ENCODE measurements at places on chromosomes 1 and 21. TPM values are rescaled to one million over a fixed set of nuclear protein-coding genes. Genes with fewer than 3 reads are reported as not detected.

GRCh38 chr1:234697741-234698140 is 87.8 kb upstream of the IRF2BP2 start:
- no peak for DNase-seq

FAM151A gene
- not detected for polyA plus RNA-seq

DNA sequence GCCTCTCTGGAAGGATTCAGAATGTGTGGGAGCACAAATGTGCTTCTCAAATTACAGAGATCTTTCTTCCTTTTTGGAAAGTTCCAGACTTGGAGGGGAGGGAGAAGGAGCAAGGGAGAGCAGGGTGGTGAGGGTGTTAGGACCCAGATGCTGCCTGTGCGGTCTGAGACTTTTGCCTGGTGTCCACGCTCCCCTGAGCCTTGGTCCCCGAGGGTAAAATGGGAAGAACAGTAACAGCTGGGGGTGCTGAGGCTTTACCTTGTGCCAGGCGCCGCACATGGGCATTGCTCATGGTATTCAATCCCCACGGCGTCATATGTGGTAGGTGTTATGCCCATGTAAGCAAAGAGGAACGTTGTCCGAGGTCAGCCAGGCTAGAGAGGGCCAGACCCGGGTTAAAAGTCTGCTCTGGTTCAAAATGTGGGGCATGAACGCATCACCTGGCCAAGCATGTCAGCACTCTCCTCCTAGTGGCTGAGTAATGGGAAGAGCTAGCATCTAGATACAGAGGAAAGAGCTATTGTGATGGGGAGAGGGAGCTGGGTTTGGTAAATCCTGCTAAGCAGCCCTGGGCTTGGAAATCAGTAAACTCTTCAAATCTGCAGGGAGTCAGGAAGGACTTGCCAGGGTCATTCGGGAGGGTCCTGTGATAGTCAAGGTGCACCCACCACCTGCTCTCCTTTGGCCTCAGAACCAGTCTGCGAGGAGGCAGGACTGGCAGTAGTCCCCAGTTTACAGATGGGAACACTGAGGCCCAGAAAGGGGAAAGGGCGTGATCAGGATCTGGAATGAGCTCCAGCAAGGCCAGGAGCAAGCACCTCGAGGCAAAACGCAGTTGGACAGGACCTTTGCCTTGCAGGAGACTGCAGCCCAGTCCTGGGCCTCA is 4.5 kb upstream of the RUNX3 start:
- no peak for DNase-seq

DNA sequence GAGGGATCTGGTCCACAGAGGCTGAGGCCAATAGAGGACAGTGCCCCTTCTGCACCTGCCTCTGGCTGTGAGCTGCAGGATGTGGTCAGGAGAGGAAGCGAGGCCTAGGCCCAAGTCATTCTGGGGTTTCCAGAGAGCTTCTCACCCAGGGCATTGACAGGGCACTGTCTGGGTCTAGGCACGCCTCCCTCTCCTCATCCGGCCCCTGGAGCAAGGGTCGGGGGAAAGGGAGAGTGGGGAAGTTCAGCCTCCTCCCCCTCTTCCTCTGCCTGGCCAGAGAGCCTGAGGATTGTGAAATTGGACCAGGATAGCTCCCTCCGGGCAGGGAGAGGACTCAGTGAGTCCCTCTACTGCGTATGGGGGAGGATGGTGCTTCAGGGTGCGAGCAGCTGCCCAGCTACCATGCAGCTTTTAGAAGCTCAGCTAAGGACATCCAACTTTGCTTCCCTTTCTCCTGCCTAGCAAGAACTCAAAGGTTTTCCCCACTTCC is 6.3 kb upstream of the INAVA start:
- no peak for DNase-seq

DNA sequence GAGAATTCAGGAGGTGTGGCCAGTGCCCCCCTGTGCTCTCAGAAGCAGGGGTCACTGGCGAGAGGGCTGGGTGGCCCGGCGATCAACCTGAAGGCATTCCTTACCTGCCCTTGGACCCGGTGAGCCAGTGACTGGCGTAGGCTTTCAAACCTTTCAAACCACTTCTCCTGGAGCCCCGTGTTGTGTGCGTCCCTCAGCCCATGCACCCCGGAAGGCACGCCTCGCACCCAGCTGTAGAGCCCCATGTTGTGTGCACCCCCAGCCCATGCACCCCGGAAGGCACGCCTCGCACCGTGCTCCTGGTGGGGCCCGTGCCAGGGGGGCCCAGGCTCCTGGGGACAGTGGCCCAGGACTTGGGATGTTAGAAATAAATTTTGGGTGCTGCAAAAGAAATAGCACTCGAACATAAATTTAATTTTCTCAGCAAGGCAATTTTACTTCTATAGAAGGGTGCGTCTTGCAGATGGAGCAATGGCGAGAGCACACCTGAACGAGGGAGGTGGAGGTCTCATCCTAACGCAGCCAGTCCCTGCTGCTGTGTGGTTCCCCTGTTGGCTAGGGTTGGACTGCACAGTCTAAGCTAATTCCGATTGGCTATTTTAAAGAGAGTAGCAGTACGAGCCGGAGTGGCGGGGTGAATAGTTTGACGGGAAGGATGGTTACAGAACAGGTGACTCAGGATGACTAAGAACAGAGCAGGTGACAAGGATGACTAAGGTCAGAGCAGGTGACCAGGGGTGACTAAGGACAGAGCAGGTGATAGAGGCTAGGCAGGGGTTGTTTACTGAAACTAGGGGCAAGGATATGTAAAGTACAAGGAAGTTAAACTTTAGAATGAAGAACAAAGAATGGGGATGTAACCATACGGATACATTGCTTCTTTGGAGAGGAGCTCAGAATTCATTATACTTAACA is 47.4 kb downstream of the PRKCZ start:
- no peak for DNase-seq

DNA sequence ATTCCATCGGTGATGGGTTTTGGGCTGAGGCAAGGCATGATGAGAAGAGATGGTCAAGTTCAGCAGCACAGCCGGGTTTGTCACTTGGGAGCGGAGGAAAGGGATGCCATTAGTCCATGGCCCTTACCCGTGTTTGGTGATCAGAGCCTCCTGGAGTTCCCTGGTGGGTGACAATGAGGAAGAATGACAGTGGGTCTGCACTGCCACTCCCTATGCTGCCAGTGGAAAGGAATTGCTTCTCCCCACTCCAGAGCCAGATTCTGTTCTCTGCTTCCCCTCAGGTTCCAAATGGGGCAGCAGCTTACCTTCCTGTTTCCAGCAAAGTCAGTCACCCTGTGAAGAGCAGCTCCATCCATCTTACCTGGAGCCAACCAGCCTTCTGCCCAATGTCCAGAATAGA is 393.1 kb downstream of the PTPRU start:
- no peak for DNase-seq

- peak; percentile 82 for DNase-seq
Measured at GRCh38 chr1:87826681-87827251, 498.1 kb downstream of the LMO4 start.

- no peak for DNase-seq
Measured at GRCh38 chr1:220498188-220498587, 29.7 kb upstream of the MARK1 start.

SPAG17 gene
- polyA plus RNA-seq: 2.4 TPM

DNA sequence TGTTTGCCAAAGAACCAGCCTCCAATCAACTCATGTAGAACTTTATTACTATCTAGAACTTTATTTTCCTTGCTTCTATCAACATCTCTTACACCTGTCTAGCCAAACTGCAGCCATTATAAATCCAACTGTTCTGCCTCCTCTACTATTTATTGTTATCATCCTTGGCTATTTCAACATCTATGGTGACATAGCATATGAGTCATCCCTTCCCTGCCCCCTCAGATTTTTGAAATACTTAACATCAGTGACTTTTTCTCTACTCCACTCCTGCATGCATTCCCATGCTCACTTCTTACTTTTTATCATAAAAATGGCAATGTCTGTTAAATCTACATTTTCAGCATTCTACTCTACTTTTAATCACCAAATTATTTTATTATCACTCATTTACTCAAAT is 544.9 kb upstream of the NEGR1 start:
- DNase-seq: no peak

HFM1 gene
- 1.2 TPM for polyA plus RNA-seq

- DNase-seq: no peak
Measured at GRCh38 chr1:26038904-26039303, 7.0 kb downstream of the SLC30A2 start.

WNT3A gene
- polyA plus RNA-seq: not detected

DNA sequence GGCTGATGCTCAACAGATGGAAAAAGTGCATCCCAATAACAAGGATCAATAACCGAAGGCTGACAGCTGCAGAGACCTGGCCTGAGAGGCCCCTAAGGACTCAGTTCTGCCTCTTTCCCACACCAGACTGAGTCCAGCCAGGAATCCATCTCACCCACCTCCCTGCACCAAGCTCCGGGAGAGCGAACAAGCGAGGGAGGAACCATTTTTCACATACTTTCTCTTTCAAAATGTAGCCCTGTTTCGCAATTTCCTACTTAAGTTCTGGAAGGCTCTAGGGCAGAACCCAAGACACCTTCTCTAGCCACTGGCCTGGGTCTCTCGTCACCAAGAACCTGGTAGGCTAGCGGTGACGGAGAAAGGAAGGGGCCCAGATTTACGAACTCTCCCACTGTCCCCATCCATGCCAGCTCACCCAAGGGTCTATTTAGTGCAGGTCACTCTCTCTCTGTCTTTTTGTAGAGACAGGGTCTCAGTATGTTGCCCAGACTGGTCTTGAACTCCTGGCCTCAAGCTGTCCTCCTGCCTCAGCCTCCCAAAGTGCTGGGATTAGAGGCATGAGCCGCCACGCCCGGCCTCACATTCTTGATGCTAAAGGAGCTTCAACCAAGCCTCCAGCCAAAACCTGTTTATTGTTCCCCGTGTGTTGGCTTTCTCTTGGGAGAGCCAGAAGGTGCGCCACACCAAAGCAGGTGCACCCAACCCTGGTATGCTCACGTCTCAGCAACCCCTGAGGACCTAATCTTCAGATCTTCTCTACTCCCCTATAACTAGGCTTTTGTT is 10.9 kb upstream of the GNL2 start:
- DNase-seq: no peak

- peak; percentile 76 for DNase-seq
Measured at GRCh38 chr1:168709405-168710363, 19.3 kb downstream of the DPT start.

GRCh38 chr1:7404046-7404742 is 366.9 kb upstream of the VAMP3 start:
- no peak for DNase-seq

DNA sequence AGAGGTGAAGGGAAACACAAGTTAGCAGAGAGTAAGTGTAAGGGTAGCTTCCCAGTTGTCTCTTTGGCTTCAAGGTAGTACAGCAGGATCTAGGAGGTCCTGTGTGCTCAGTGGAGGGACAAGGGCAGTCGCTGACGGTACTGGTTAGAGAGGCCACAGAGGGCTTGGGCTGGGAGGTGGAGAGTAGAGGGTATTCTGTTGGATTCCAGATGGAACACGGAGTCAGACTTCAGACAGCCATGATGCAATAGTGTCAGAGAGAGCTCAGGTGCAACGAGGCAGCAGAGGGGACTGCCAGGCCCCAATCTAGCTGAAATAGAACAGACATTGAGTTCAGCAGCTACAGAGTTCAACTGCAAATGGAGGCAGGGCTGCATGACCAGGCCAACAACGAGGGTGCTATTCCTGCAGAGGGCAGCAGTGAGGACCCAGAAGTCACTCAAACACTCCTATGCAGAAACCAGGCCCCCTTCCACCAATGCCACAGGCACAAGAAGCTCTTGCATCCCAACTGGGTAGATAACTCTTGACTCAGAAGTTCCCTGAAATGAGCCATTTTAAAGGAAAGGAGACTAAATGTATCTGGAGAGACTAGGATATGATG is 325.0 kb upstream of the ESRRG start:
- DNase-seq: no peak

- no peak for DNase-seq
Measured at GRCh38 chr1:118861216-118861615, 126.9 kb downstream of the TBX15 start.

GRCh38 chr1:109201123-109201703 is 12.5 kb upstream of the SARS1 start:
- no peak for DNase-seq

- DNase-seq: peak; percentile 93
Measured at GRCh38 chr1:26321315-26322041, 3.7 kb downstream of the CD52 start.

- peak; percentile 87 for DNase-seq
Measured at GRCh38 chr1:43454270-43455011, 710 bp upstream of the HYI start.

GRCh38 chr1:178935610-178936009 is 64.7 kb upstream of the ANGPTL1 start:
- no peak for DNase-seq

GRCh38 chr1:151994956-151995355 is 1.3 kb upstream of the S100A10 start:
- no peak for DNase-seq

GJA8 gene
- polyA plus RNA-seq: not detected

DNA sequence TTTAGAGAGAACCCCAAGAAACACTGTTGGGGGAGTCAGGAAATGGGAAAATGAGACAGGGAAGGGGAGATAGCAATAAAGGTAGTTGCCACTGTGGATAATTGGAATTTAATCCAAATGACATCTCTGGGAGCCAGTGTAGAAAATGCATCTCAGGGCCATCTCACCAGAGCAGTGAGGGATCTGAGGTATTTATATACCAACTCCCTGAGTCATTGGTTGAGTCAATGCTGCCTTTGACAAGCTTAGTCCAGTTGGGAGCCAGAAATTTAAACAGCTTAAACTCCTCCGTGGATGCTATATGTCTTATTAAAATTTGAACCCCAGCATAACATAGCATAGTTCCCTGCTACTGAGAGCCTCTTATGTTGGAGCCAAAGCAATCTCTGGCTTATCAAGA is 140.3 kb downstream of the SLC30A10 start:
- DNase-seq: no peak

GRCh38 chr1:4836574-4836973 is 182.2 kb downstream of the AJAP1 start:
- no peak for DNase-seq

GRCh38 chr1:109930252-109930993 is 19.8 kb downstream of the CSF1 start:
- DNase-seq: no peak

GRCh38 chr1:227934476-227935313 is 13.0 kb downstream of the WNT9A start:
- DNase-seq: peak; percentile 37

- DNase-seq: no peak
Measured at GRCh38 chr21:22900490-22900889, 1902.3 kb downstream of the NCAM2 start.

DNA sequence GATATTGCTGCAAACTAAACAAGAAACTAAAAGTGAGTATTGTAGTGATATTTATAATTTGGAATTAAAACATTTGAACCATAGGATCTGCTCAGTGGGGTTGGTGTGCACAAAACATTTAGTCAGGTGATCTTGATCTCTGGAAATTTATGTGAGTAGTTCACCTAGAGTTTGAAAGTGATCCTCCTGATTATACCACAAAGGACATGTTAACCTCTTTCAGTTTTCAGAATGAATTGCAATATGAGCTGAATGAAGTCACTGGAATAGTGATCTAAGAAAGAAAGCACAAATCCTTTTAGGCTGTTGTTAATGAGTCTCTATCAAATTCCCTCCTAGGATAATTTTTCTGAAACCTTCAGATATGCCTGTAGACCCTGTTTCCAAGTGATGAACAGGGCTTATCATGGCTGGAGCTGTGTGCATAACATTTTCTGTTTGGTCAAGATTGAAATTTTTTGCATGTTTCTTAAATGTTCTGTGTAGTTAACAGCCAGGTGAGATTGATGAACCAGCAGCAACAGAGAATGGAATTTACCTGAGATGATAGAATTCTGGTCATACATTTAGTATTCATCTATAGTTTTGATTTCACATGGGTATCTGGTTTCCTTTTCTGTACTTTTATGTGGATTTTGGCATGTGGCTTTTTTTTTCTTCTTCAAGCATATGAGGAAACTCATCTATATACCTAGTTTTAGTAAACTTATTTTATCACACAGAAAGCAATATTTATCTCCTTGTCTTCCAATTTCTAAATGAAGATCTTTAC is 25.5 kb downstream of the CDC14A start:
- no peak for DNase-seq

CLCA4 gene
- polyA plus RNA-seq: not detected

Measured in muscle of back (tissue), 13 donors.